ENCODE measurements at places on chromosomes 5 and 9. TPM values are rescaled to one million over a fixed set of nuclear protein-coding genes. Genes with fewer than 3 reads are reported as not detected.

GRCh38 chr5:38465061-38465460, 91.4 kb downstream of the LIFR start:
- DNase-seq = no peak

- DNase-seq = no peak
Observed at GRCh38 chr9:134365791-134366222, 39.6 kb downstream of the RXRA start.

The TMEM174 gene
- not detected for total RNA-seq

DNA sequence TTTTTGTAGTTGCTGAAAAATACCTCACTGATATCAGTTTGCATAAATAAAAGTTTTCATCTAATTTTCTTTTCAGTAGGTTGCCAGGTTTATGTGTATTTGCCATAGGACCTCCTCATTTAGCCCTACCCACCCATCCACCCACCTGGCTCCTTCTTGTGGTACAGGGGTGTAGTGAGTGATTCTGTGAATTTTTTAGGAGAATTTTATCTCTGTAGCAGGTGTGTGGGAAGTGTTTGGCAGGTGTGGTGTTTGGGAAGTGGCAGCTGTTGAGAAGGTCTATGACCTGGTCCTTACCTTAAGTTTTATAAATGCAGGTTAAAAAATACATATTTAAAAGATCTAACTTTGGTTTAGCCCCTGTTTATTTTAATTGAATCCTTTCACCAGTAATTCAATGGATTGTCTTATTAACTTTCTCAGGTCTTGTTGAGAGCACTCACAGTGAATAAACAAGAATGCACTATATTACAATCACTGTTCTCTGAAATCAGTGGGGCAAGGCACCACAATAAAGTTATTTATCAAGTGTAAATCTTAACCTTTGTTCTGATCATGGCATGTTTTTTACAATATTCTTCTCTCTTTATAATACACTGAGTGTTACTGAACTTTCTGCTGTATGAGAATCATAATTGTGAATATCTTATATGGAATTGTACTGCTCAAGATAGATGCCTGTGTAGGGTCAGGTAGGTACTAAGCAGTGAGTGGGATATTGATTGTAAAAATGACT, 189.1 kb downstream of the WDR70 start:
- no peak for DNase-seq

- no peak for DNase-seq
Observed at GRCh38 chr5:19795218-19795617, 192.8 kb downstream of the CDH18 start.

The CDX1 gene
- total RNA-seq = not detected
